Stimulated activated CD4-positive, alpha-beta T cell treated with anti-CD3 and anti-CD28 coated beads, Interleukin-1b, Interleukin-23, amount 100 ng/mL, for 4 hours (primary cell): ENCODE measurements at places on chromosomes 6 and 20.

- no peak for DNase-seq
Measured at GRCh38 chr6:106973836-106974335, 643 bp downstream of the CD24 start.

DNA sequence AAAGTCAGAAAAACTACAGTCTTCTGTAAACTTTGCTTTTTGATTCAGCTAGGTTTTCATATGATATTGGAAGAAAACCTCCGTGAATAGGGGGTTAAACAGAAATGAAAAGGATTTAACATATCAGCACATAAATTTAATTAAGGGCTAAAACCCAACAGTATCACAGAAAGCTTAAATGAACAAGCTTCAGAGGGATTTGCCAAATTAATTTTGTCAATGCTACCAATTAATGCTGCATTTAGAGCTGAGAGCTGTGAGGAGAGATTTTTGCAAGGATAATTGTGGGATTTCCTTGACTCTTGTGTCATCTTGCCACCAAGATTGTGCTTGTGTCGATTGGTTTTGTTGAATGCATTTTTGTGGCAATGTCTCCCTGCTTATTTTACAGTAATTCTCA, 379.9 kb downstream of the CD109 start:
- DNase-seq: no peak

- DNase-seq: no peak
Measured at GRCh38 chr20:64231621-64232550, 23.7 kb upstream of the PCMTD2 start.

DNA sequence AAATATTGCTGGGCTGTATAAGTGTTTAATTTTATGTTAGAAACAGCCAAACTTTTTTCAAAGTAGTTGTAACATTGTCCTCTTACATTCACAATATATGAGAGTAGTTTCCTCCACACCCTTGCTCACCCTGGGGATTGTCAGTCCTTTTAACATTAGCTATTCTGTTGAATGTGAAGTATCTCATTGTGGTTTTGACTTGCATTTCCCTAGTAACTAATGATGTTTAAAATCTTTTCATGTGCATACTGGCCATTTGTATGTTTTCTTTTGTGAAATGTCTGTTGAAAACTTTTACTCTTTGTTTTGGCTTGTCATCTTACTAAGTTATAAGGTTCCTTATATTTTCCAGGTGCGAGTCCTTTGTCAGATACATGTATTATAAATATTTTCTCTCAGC, 32.9 kb downstream of the TRIM38 start:
- no peak for DNase-seq

DNA sequence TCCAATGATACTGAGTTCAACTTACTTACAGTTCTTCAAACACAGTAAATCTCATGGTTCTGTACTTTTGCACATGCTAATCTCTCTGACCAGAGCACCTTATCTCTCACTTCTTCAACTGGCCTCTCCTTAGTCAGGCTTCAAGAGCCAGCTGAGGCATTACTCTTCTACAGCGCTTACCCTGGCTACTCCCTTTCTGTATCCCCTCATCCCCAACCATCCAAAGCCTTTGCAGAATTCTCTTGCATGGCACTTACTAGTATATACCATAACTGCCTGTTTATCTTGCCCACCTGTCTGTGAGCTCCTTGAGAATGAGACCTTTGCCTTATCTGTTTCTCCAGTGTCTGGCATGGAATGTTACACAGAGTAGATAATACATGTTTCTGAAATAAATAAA, 49.2 kb downstream of the SESN1 start:
- DNase-seq: no peak

GRCh38 chr20:49323622-49324238, 45.9 kb upstream of the ZNFX1 start:
- no peak for DNase-seq

DNA sequence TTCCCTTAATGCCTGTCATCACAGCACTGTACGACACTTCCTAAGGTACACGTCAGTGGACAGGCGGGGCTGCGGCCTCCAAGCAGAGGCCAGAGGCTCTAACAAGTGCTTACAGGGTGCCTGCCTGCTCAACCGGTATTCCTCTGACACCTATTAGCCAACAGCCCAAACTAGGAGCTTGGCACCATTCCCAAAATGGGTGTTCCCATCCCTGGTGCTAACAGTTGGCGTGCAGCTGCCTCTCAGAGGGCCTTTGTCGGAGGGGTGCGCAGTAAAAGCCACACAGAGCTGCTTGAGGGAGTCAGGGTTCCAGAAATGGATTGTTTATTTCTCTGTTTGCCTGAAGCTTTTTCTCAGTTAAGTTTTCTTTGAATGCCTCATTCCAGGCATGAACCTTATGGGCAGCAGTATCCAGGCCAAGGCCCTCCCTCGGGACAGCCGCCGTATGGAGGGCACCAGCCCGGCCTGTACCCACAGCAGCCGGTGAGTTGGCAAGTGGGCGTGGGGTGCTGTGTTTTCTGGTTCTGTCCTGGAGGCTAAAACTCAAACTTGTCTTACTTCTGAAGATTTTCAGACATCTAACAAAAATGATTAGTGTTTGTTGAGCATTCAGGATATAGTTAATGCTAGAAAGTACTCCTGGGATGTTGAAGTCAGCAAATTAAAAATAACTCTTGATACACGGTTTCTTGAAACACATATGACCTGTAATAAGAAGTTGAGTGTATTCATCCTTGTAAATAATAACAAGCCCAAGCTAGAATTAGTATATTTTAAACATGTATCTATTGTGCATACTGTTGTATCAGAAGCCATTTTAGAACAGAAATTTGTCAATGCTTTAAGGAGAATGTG, 124.7 kb downstream of the TMEM242 start:
- DNase-seq: no peak

DNA sequence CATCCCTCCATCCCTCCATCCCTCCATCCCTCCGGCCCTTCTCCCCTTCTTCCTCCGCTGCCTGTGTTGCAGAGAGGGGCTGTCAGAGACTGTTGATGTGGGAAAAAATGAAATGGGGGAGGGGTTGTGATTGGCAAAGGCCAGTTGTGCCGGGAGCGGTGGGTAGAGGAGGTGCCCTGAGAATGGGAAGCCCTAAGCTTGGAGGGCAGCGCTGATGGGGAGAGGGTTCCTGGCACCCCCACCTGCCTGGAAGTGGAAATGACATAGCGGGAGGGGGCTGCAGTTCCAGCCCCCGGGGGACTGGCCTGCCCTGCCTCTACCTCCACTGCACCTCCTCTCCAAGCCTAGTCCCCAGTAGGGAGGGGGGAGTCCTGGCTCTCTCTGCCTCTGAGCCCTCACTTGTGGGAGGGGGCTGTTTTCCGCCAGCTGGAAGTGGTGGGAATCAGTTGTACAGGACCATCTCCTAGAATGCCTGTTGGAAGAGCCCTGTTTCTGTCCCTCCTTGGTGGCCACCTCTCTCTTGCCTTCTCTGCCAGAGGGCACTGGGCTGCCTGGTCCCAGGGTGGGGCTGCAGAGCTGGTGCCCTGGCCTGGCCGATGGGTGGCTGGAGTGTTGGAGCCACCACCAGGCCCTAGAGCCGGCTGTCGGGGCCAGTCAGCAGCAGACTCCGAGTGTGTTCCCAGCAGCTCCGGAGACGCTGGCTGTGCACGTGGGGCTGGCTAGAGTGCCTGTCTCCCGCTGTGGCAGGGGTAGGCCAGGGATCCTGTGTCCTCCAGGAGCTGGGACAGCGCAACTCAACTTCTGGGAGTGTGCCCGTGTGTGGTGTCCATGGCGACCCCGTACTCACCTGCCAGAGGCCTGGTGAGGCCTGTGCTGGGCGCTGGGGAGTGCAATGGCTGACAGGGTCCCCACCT, 1.5 kb downstream of the DLGAP4 start:
- DNase-seq: no peak

GRCh38 chr20:60000271-60001042, 42.2 kb downstream of the CDH26 start:
- DNase-seq: no peak

- DNase-seq: no peak
Measured at GRCh38 chr6:135147637-135148592, 33.2 kb upstream of the MYB start.

GRCh38 chr6:170206317-170206621, 84.6 kb downstream of the DLL1 start:
- no peak for DNase-seq

DNA sequence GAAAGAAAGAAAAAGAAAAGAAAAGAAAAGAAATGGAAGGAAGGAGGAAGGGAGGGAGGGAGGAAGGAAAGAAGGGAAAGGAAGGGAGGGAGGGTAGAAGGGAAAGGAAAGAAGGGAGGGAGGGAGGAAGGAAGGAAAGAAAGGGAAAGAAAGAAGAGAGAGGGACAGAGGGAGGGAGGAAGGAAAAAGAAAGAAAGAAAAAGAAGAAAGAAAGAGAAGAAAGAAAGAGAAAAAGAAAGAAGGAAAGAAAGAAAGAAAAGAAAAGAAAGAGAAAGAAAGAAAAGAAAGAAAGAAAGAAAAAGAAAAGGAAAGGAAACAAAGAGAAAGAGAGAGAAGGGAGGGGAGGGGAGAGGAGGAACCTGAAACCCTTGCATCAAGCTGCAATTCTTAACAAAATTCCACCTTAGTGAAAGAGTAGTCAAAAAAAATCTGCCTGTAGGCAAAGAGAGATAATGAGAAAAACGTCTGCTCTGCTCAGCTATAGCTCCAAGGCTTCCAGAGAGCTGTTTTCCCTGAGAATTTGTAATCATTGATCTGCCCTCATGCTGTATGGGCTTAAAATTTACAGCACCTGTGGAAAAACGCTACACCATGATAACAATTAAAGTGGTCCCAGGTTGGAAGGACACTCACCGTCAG, 16.7 kb upstream of the MYCT1 start:
- DNase-seq: no peak

DNA sequence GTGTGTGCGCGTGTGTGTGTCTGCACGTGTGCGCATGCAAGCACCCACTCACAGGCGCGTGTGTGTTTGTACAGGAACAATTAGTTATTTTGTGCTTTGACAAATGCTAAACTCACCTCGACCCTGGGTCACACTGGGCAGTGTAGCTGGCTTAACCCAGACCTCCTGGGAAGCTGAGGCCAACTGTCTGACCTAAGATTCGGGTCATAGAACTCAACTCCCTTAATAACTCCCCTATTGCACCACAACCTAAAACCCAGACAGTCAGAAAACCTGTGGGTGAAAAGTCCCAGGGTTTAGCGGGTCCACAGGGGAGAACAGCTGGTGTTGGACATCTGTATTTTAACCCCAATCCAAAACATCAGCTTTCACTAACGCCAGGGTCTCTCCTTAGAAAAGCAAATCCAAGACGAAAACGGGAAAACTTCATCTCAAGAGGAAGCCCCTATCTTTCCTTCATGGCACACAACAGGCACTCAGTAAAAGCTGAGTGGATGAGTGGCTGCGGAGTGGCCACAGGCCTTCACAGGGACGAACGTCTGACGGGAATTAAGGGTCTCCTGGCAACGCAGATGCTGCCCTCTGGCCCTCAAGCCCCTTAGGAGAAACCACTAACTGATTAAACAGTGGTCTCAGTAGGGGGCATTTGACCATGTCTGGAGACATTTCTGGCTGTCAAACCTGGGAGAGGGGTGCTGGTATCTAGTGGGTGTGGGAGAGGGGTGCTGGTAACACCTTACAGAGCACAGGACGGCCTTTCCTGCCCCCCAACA, 4.5 kb downstream of the PMEPA1 start:
- no peak for DNase-seq

DNA sequence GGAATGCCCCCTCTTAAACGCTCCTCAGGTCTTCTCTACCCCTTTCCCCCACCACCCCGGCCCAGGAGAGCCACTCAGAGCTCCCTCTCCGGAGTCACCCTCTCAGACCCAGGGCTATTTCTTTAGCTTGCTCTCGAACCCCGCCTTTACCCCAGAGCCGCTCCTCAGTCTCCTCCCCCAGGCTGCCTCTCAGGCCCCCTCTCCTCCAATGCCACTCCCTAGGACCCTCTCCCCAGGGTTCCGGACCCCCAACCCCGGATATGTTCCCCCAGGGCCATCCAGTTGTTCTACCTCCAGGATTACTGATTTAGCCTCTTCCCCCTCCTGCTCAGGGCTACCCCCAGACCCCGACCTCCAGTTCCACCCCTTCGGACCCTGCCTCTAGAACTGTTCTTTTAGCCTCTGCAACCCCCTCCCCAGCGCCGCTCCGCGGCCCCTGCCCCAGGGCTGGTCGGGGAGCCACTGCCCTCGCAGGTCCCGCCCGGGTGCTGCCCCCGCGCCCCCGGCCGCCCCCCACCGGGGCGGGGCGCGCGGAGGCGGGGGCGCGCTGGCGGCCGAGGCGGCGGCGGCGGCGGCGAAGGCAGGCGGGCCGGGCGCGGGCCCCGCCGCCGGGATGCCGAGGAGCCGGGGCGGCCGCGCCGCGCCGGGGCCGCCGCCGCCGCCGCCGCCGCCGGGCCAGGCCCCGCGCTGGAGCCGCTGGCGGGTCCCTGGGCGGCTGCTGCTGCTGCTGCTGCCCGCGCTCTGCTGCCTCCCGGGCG, at the start of gene MMP24:
TSS of gene MMP24 (plus strand) at position 565 of the 758 bp plus-strand sequence. CDS start at position 614, 49 bp downstream.
- no peak for DNase-seq

GRCh38 chr6:2848851-2849250, 7.2 kb upstream of the SERPINB1 start:
- DNase-seq: peak; percentile 44

- DNase-seq: no peak
Measured at GRCh38 chr20:9241232-9241692, 172.4 kb downstream of the PLCB4 start.

- DNase-seq: no peak
Measured at GRCh38 chr20:64226686-64227580, 28.6 kb upstream of the PCMTD2 start.

DNA sequence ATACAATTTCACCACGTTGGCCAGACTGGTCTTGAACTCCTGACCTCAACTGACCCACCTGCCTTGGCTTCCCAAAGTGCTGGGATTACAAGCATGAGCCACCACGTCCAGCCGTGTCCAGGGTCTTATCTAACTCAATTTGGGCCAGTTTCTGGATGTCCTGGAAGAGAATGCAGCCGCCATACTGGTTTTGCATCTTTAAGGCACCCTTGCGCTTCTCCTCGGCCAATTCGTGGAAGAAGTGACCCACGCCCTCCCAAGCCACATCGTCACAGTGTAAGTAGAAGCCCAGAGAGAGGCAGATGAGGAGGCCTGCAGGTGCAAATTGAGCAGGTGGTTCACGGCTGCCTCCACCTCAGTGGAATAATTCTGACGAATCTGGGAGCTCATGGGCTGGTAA, 3.7 kb upstream of the ZNF335 start:
- DNase-seq: no peak

GRCh38 chr20:4045741-4046140, 30.4 kb upstream of the RNF24 start:
- DNase-seq: no peak

DNA sequence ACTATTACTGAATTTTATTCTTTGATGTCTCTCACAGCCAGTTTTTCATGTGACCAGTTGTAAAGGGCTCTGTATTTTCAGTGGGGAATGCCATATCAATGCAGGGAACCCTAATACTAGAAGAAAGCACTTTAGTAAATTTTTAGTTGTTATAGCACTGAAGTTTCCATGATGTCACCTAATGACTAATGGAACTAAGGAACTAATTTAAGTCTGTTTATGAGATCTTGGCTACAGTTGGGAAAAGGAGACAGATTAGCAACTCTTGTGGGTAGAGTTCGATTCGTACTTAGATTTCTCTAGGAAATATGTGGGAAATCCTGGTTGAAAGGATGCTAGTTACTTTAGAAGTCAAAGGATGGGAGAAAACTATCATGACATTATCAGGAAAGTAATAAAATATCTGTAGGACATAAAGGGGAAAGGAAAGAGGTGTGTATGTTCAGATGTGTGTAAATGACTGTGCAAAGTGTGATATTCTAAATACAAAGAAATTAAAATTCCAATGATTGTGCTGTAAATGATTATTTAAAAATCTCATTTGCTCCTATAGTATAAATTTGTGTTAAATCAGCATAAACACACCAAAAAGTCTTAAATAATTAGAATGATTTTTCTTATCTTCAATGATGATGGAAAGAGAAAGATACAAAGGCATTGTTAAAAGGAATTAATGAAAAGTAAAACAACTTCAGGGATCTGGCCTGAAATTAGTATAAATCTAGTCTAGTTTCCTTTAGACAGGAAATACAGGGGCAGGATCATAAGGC, 103.4 kb downstream of the LRRC1 start:
- no peak for DNase-seq
